ENCODE measurements at places on chromosomes 1 and 21.

- DNase-seq: no peak
Observed at GRCh38 chr1:167276969-167277368, 56.3 kb downstream of the POU2F1 start.

DNA sequence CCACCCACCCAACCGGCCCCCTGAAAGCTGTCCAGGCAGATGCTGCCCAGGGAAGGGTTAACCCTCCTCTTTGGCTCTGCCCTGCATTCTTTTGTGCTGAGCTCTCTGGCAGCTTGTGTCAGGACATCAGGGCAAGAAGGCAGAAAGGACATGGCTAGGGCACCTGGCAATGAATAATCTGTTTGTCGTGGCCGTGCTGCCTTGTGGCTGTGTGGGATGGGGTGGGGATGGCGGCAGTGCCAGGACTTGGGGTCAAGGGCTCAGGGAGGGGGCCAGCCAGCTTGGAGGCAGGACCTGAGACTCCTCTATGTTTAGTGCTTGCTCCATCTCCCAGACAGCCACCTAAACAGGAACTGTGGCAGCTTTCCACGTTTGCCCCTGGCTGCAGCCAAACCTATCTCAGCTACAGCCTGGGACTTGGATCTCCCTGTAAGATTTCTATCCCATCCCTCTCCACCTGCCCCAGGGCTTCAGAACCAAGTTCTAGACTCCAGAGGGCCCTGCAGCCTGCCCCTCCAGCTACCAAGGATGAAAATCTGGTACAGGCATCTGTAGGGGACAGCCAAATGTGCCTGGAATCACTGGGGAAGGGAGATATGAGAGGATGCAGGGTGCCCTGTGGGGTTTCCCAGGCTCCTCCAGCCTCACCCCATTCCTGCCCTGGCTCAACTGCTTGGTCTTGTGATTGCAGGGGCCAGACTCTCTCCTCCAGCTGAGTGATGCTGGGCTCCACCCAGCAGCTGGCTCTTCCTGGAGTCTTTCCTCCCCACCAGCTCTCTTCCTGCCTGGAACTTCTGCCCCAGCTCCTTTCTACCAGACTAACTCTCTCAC, 9.6 kb upstream of the GPR37L1 start:
- DNase-seq: no peak

DNA sequence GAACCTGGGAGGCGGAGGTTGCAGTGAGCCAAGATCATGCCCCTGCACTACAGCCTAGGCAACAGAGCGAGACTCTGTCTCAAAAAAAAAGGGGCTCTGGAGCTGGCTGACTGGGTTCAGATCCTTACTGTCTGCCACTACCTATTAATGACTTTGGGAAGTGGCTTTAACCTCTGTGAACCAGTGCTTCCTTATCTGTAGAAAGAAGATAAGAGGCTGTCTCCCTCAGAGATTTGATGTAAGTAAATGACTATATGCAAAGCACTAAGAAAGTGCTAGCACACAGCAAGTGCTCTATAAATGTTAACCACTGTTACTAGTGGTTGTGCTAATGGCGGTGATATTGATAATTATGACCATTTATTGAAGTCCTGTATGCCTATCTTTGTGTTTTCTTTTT, 94.6 kb downstream of the VPS13D start:
- DNase-seq: no peak

GRCh38 chr1:214880956-214881355, 201.6 kb upstream of the KCNK2 start:
- no peak for DNase-seq

DNA sequence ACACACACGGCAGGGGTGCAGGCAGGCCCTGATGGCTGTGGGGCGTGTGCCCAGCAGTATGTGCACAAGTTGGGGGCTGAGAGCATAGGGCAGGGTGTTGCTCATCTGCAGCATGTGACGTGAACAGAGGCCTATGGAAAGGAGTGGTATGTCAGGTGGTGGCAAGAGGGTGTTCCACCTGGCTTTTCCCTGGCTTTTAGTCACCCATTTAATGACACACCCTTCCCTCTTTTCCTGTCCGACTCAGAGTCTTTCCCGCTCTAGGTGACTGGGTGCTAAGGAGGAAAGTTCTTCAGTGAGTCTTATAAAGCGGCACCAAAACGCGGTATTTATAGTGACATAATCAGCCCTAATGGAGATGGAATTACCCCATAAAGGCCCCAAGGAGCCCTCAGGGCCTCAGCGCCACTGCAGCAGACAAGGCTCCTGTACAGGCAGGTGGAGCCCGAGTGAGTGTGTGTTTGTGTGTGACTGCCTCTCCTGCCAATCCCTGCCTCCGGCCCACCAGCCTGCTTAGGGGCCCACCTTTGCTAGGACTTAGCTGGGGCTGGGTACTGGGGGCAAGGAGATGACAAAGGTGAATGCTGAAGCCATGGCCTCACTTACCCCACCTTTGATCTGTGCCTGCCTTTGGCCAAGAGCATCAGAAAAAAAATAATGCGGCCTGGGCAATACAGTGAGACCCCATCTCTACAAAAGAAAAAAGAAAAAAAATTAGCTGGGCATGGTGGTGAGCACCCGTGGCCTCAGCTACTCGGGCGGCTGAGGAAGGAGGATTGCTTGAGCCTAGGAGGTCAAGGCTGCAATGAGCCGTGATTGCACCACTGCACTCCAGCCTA, 3.3 kb upstream of the EPHA2 start:
- DNase-seq: peak; percentile 27

- DNase-seq: no peak
Observed at GRCh38 chr1:16438924-16439323, 1.6 kb upstream of the NECAP2 start.

DNA sequence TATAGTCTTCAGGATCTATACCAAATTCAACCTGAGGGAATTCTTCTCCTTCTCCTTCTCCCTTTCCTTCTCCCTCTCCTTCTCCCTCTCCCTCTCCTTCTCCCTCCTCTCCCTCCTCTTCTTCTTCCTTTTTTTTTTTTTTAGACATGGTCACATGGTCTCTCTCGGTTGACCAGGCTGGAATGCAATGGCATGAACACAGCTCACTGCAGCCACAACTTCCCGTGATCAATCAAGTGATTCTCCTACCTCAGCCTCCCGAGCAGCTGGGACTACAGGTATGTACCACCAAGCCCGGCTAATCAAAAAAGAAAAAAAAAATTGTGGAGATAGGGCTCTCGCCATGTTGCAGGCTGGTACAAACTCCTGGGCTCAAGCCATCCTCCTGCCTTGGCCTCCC, 51.5 kb downstream of the DNAI4 start:
- no peak for DNase-seq

DNA sequence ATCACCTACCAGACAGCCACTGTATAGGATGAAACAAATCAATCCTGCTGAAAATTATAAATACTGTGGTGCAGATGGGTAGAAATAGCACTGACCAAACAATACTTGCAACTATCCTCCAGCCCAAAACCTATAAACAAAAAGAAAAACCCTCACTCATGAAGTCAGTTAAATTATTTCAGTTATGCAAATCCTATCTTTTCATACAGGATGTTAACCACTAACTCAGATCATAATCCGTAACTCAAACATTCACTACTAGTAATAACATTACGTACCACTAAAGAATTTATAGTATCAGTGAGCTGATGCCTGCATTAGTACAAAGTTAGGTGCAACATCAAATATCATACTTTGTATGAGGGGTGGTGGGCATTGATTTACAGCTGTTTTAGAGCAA, 2.6 kb downstream of the NDC1 start:
- no peak for DNase-seq

DNA sequence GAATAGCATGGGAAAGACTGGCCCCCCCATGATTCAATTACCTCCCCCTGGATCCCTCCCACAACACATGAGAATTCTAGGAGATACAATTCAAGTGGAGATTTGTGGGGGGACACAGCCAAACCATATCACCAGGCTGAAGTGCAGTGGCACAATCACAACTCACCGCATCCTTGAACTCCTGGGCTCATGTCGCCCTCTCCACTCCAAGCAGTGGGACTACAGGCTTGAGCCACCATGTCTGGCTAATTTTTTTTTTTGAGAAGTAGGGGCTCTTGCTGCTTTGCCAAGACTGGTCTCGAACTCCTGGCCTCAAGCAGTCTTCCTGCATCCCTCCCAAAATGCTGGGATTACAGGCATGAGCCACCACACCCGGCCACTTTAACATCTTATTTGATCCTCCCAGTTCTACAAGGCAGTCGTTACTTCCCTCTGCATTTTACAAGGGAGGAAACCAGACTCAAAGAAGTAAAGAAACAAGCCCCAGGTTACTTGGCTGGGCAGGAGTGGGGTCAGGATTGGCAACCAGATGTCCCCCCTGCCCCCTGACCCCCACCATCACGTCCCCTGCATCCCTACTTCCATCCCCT, 26.9 kb upstream of the ACTL8 start:
- DNase-seq: no peak

DNA sequence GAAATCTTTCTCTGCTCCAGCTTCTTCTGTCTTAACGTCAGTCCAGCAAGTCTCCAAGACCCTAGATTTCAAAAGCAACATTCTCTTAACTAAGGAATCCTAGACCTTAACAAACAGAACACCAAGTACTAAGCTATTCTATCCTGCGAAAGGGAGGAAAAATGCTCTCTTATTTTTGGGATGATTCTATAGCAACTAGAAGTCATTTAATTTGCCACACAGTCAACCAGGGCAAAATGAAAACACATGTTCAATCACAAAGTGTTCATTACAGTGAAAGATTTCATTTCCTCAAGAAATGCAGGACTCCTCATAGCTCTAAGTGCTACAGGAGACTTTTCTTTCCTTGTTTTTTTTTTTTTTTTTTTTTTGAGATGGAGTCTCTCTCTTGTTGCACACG, 36.2 kb upstream of the DOCK7 start:
- no peak for DNase-seq

DNA sequence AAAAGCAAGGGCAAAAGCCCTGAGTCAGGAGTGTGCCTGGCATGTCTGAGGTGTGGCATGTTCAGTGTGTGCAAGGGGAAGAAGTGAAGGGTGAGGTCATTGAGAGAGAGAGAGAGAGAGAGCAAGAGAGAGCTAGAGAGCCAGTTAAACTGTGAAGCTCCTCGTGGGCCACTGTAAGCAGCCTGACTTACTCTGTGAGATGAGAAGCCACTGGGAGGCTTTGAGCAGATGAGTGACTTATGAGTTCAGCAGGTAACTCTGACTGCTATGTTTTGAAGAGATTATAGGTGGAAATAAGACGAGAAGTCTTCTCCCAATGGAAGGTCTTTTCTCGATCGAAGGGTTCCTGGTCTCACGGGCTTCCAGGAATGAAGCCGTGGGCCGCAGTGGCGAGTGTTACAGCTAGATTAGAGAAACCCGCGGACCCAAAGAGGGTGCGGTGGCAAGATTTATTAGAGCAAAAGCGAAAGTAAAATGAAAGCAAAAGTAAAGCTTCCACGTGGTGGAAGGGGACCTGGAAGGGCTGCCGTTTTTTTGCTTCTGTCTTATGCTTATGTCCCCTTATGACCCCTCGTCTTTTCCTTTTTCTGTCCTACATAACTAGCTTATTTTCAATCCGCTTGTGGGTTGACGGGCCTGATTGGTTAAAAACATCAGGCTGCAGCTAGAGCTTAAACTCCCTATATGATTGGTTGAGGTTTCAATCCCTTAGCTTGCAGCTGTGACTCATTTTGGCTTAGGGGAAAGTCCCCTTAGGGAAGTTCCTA, 323.1 kb upstream of the FAM78B start:
- DNase-seq: peak; percentile 85

DNA sequence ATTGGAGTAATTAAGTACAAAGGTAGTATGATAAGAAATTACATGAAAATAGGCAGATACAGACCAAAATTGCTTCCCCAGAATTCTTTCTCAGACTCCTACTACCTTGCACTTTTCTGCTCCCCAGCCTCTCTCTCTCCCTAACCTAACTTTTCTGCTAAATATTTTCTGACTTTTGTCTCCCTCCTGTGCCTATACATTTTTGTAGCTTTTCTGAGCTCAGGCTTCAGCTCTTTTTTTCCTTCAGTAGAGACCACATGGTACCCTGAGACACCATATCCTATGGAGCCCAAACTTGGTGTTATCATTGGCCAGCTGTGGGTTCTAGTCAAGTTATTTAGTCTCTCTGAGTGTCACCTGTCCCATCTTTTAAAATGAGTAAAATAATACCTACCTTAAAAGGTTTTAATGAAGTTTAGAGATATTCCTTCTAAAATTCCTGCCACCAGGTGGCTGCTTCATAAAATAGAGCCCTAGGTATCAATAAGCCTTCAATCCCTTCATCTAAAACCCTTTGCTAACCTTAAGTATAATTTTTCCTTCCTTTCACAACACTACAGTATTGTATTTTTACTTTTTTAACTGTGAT, 237.6 kb upstream of the DUSP10 start:
- no peak for DNase-seq

- DNase-seq: peak; percentile 38
Observed at GRCh38 chr1:181149326-181150125, 61.0 kb downstream of the IER5 start.

- no peak for DNase-seq
Observed at GRCh38 chr1:17566892-17567291, 27.4 kb downstream of the ARHGEF10L start.

- no peak for DNase-seq
Observed at GRCh38 chr1:51738681-51739080, 121.8 kb downstream of the OSBPL9 start.

DNA sequence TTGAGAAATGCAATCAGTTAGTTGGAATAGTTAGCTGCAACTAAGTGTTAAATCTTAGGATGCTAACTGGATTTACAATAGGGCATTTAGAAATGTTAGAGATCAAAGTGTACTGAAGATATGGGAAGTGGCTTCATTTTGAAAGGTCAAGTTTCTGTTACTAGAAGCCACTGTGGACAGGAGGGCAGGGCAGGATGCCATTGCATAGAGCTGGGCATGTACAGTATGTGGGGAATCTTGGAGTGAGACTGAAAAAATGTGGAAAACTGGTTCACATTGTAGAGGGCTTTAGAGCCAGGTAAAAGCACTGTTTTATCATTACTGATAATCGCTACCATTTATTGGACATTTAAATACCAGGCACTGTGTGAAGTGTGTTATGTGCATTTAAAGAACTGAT, 31.0 kb downstream of the ARID1A start:
- DNase-seq: no peak

- peak; percentile 85 for DNase-seq
Observed at GRCh38 chr1:208202333-208202995, 41.7 kb downstream of the PLXNA2 start.

- DNase-seq: no peak
Observed at GRCh38 chr21:40635391-40635790, 211.6 kb downstream of the DSCAM start.

DNA sequence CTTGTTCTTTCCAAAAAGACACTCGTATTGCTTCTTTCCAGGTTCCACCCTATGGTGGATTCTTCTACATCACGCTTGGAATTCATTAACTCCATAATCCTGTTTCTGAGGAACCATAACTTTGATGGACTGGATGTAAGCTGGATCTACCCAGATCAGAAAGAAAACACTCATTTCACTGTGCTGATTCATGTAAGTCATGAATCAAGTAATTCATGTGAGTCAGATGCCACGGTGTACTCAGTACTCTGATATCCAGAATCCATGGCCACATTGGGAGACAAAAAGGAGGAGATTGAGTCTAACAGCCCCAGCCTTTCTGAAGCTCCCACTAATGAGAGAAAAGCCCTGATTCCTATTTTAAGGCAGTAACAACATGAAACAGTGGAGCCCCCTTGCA, 7.4 kb downstream of the CHI3L2 start:
- DNase-seq: no peak
